KG1 (cell line): ENCODE measurements at places on chromosomes 16 and 17.

DNA sequence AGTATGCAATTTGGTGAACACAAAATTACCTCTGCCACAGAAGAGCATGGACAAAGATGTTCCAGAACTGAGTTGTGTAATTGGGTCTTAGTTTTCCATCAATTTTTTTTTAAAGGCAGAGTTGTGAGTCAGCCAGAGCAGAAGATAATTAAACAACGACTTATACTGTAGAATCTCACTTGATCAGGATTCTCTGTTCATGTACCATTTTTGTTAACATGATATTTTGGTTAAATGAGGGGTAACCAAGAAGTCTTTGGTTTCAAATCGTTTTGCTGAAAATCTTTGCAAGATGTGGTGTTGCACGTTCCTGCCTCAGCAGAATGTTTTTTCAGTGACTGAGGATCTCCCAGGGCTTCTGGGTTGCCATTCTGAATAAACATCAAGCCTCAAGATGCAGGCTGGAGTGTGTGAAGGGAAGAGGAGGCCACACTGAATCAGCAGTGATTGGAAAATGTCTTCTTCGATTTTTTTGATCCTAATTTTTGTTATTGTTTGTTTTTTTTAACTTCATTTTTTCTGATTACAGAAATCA, 232.6 kb upstream of the IRX3 start:
- no peak for DNase-seq

- DNase-seq: no peak
Measured at GRCh38 chr17:2194889-2195335, 108.7 kb downstream of the SMG6 start.

DNA sequence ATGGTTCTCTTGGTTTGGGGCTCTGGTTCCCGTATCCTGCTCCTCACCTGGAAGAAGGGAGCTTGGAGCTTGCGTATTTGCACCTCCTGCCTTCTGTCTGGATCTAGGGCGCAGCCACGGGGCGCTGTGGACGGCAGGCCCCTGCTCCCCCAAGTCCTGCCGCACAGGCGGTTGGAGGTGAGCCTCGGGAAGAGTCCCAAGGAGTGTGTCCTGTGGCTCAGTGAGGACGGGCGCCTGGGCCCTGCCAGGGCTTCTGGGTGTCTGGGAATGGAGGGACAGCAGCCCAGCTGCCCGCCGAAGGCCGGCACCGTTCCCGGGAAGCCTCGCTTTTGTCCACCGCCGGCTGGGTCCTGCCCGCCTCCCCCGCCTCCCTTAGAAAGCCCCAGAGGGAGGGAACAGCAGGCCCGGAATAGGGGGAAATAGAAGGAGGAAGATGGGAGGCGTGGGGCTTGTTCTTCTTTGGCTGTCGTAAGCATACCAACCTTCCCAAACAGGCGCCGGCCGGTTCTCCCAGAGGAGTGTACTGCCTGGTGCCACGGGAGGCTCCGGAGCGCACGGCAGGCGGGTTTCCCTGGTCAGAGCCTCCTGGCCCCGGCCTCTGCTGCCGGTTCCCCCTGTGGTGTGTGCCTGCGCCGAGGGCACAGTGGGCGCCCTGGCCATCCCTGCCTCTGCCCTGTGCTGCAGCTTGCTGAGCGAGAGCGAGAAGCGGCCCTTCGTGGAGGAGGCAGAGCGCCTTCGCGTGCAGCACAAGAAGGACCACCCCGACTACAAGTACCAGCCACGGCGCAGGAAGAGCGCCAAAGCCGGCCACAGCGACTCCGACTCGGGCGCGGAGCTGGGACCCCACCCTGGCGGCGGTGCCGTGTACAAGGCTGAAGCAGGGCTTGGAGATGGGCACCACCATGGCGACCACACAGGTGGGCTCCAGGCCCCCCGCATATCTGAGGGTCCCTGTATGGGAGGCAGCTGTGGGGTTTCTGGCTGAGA, 1.8 kb downstream of the SOX8 start:
- DNase-seq: no peak

- DNase-seq: no peak
Measured at GRCh38 chr16:8047736-8048135, 542.6 kb downstream of the TMEM114 start.

GRCh38 chr17:5770441-5771270, 186.3 kb upstream of the NLRP1 start:
- no peak for DNase-seq
